ENCODE measurements at places on chromosomes 5 and 9.
A peak's percentile ranks its signal among the peaks of the same experiment; 100 is the strongest.

- DNase-seq: no peak
Observed at GRCh38 chr9:137982200-137982599, 104.6 kb downstream of the CACNA1B start.

DNA sequence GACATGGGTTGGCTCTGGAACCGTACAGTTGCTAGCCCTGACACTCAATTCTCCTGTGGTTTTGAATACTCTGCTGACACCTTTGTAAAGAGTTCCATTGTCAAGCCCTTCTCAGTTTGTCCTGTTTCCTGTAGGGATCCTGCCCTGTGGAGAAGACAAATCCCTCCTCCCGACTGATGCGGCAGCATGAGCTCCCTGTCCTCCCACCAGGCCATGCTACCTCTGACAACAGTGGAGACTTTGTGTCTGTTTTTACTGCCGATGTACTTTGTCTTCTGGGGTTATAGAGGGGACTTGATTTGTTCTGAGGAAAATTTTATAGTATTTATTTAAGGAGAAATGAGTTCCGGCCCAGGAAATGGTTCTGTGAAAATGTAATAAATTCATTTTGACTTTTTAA is 57.8 kb downstream of the PRLR start:
- no peak for DNase-seq

- no peak for DNase-seq
Observed at GRCh38 chr9:134391319-134392231, 65.3 kb downstream of the RXRA start.

GRCh38 chr9:70060883-70061507 is 17.3 kb downstream of the MAMDC2 start:
- DNase-seq: no peak

GRCh38 chr5:171492781-171493180 is 73.3 kb downstream of the FGF18 start:
- no peak for DNase-seq

DNA sequence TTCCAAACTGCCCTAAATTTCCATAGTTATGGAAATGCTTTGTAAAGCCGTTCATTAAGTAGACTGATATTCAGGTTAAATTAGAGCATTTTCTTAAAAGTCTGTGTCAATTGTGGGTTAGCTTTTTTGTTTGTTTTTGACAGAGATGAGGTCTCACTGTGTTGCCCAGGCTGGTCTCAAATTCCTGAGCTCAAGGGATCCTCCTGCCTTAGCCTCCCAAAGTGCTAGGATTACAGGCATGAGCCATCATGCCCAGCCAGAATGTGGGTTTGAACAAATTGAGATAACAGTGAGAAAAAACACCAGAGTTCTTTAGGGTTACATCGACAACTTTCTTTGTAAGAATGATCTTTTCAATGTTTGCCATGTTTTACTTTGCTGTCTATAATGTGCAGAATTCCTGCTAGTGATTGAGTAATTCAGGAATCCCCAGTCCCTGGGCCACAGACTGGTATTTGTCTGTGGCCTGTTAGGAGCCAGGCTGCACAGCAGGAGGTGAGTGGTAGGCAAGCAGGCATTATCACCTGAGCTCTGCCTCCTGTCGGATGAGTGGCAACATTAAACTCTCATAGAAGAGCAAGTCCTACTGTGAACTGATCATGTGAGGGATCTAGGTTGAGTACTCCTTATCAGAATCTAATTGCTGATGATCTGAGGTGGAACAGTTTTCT is 80.5 kb downstream of the RAI14 start:
- DNase-seq: no peak

DNA sequence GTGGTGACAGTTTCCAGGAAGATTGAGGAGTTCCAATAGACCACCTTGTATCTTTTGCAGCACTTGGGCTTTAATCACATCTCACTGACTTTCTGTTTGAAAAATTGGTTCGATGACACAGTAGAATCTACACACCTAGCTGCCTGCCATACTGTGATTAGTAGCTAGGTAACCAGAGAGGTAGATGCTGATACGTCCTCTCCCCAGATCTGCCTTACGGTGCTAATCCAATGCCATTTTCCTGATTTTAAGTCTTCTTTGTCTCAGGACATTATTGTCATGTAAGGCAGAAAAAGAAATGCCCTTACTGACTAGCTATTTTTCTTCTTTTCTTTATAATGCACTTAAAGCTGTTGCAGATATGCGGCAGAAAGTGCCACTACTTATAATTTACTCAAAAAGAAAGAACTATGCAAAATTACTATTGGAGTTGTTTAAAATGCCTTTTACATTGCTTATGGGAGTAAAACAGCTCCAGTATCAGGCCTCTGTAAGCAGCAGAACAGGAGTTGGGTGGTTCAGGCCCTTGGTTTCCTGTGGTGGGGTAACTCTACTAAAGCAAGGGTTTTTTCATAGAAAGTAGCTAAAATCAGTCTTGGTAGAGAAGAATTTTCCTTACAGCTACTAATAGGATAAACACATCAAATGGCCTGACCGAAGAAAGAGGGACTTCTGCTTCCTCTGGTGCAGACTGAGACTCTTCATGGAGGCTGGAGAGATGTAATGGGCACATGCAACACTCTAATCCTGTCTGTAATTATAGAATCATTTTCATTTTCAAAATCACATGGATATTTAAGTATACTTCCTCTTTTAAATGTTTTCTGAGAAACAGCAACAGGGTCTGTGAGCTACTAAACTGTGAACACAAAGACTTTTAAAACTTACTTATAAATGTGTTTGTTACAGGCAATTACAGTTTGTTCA is 177.2 kb downstream of the MAPKAP1 start:
- DNase-seq: no peak

DNA sequence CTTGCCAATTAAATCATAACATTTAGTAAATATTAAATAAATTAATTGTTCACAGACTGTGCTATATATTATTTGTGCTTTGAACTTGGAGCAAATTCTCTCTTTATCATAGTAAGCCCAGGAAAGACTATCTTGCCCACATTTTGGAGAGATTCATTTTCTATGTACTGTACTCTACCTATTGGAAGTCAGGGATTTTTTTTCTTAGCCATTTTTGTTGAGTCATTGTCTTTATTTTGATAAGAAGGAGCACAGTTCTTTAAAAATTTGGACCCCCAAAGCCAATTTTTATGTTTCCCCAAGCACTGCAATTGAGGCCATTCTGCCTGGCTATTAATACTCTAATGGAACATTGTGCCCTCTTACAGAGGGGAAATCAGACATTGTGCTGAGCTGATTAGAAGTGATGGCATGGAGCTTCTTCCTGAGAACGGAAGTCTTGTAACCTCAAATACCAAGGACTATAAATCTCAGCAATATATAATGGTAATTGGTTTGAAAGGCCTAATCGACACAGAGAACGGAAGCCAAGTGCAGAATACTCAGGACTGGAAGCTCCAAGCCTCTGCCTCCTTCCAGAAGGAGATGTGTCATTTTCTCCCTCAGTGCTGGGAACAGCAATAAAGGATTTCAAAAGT is 188.8 kb upstream of the PAPPA start:
- DNase-seq: no peak

DNA sequence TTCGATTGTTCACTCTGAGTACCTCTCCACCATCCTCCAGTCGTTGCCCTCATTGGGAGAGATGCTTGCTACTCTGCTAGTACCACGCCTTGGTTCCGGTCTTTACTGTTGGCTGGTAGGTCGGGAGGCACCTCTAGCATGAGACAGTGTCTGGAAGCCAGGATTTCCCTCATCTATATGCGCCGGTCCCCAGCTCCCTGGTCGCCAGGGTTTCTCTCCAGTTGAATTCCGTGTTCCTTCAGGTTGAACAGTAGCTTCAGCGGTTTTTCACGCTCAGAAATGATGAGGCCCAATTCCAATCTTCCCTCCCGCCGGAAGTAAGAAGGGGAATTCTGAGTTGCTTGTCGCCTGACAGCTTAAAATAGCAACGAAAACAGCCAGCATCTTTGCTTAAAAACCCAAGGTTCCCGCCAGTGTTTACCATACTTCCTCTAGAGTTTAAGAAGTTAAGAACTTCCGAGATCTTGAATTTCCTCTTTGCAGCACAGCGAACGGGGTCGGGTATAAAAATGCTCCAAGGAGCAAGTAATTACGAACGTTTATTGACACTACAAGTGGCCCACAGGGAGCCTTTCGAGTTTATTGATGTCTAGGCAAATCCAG is 1.3 kb upstream of the ST8SIA4 start:
- DNase-seq: no peak

DNA sequence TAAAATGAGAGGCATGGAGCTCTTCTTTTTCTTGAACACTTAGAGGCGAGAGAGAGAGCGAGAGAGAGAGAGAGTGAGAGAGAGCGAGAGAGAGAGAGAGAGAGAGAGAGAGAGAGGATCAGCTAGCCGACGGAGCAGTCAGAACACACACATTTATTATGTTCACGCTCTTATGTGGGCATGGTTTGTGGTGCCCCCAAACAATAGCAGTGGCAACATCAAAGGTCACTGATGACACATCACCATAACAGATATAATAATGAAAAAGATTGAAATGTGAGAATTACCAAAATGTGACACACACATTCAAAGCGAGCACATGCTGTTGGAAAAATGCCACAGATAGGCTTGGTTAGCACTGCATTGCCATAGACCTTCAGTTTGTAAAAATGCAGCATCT is 116.1 kb downstream of the KDM4C start:
- no peak for DNase-seq

GRCh38 chr5:56176155-56176798 is 56.9 kb downstream of the ANKRD55 start:
- DNase-seq: peak; percentile 51

DNA sequence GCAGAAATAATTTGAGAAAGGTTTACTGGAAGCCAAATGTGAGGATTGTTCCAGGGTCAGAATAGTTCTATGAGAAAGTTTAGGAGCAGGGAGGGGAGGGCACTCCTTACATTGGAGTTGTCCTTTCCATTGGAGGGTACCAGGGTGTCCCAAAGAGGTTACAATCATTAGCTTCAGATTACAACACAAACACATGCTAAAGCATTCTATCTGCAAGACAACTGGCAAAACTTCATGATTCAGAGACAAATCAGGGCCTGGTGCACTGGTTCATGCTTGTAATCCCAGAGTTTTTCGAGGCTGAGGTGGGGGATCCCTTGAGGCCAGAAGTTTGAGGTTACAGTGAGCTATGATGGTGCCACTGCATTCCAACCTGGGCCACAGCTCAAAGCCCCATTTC is 51.8 kb downstream of the NSUN2 start:
- no peak for DNase-seq

DNA sequence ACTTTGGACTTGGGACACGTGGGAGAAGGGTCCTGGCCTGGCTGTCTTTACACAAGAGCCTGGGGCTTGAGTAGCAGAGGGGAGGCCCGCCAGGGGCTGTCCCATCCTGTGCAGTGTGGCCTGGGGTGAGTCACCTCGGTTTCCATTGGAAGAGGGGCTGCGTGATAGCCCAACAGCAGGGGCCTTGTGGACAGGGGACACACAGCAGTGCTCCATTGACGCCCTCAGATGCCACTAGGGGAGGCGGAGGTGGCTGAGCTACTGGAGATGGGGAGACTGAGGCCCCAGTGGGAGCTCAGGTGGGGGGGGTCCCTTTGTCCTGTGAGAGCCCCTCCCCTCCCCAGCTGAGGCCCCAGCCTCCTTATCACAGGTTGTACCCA is 50.0 kb upstream of the RNU6ATAC start:
- DNase-seq: no peak

DNA sequence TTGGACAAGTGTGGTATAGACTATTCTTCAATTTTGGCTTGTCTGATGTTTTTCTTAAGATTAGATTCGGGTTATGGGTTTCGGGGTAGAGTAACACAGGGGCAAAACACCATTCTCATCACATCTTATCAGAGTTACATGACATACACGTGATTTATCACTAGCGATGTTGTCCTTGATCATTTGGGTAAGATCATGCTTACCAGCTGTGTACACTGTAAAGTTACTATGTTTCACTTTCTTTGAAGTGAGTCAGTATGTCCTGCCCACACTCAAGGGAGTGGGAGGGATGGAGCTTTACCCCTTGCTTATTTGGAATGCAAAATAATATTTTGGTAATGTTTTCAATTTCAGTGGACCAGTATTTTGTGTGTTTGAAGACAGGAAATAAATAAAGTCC is 101.8 kb upstream of the TAF11L2 start:
- no peak for DNase-seq

GRCh38 chr9:132404228-132404881 is 2.3 kb downstream of the TTF1 start:
- DNase-seq: no peak

DNA sequence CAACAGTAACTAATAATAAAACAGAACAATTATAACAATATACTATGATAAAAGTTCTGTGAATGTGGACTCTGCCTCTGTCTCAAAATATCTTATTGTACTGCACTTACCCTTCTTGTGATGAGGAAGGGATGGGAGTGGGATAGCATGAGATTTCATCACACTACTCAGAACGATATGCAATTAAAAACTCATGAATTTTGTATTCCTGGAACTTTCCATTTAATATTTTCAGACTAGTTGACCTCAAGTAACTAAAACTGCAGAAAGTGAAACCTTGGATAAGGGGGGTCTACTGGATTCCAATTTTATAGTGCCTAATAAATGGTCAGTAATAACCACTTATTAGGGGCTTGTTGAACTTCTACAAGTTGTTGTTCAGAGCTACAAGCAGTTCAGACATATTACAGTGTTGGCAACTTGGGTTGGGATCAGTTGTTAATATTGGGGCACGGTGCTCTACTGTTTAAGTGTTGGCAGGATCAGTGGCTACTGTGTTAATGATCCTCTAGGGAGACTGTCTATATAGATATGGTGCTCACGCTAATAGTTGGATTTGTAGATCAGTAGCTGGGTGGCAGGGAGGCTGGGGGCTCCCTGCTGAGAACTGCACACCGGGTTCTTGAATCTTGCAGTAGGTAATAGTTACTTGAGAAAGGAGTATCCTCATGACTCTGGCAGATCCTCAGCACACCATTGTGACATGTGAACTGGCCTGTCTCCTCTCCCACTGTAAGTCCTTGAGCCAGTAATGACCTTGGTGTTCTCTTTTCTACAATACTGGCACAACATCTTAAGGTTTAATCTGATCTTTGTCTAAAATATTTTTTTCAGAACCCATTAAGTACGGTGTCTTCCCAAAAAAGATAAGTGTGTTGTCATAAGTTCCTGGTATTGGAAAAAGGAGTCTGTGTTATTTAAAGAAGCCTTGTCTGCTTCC is 62.0 kb downstream of the F2RL2 start:
- no peak for DNase-seq

DNA sequence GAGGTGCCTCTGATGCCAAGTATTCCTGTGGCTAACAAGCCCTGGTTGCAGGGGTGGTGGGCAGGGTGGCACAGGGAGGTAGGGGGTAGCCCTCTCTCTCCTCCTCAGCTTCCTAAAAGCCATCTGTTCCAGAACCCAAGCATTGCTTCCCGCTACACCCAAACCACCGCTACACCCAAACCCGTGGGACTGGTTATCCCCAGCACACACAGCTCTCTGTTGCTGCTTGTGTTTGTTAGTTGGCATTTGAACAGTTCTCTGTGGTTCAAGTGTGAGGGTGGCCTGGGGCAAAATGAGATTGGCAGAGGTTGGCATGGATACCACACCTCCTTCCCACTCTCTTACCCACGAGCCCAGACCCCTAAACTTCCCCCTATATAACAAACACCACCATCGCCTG is 40.4 kb downstream of the SPARC start:
- no peak for DNase-seq

Measured in AG08395 (cell line).